Posterior cingulate gyrus (tissue), 11 donors: ENCODE measurements at places on chromosomes 6 and 20.

GRCh38 chr6:125149256-125150144, 4.1 kb upstream of the TPD52L1 start:
- no peak for DNase-seq

DNA sequence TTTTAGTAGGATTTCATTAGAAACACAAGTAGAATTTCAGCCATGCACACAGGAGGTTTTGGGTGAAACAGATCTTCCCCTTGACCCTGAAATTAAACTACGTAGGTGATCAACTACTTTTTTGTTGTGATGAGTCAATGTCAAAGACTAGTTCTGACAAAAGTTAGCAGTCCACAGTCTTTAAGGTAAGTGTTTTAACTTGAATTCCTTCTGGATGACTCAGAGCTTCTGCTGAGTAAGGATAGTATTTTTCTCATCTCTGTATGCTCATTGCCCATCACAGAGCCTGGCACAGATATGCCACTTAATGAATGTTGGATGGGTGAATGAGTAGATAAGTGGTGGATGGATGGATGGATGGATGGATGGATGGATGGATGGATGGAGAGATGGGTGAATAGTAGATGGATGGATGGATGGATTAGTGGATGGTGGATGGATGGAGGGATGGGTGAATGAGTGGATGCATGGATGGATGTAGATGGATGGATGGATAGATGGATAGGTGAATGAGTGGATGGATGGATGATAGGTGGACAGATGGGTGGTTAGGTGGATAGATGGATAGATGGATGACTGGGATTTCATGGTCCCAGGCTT, 165.3 kb downstream of the ZMYND8 start:
- DNase-seq, result no peak

- DNase-seq, result no peak
Observed at GRCh38 chr6:33977606-33978411, 168.1 kb downstream of the GRM4 start.

DNA sequence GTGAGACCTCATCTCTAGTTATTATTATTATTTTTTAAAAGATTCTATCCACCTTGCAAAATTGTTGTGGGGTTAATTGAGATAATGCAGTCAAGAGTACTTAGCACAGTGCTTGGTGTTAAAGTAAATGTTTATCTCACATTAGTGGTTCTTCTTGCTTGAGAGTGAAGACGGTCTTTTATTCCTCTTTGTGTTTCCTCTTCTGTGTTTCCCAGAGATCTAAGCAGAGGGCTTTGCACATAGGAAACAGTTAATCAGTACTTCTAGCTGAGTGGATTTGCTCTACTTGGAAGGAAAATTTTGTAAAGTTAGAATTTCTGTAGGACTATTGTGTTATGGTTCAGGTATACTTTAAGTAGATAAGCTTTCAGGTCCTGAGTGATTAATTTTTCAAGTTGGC, 3.5 kb downstream of the ARMC2 start:
- no peak for DNase-seq
